Endodermal cell (in vitro differentiated cells): ENCODE measurements at places on chromosomes 16 and 17. TPM values are rescaled to one million over a fixed set of nuclear protein-coding genes. Genes with fewer than 3 reads are reported as not detected.

Gene CCL2
- 23.8 and 24.7 TPM in 2 replicates for total RNA-seq

GRCh38 chr16:17407321-17407720 is 63.4 kb downstream of the XYLT1 start:
- no peak for DNase-seq
- no peaks in the 10 kb centered on the region for H3K36me3 ChIP-seq
- no peaks in the 10 kb centered on the region for H3K27me3 ChIP-seq
- H3K27ac ChIP-seq: no peak overlapping the region
- peaks cover 14% of the 10 kb centered on the region for H3K4me1 ChIP-seq
- H3K4me3 ChIP-seq: no peak overlapping the region

Gene SDR42E1
- total RNA-seq: 0.15 TPM in 1 of 3 replicates, not detected in the others

DNA sequence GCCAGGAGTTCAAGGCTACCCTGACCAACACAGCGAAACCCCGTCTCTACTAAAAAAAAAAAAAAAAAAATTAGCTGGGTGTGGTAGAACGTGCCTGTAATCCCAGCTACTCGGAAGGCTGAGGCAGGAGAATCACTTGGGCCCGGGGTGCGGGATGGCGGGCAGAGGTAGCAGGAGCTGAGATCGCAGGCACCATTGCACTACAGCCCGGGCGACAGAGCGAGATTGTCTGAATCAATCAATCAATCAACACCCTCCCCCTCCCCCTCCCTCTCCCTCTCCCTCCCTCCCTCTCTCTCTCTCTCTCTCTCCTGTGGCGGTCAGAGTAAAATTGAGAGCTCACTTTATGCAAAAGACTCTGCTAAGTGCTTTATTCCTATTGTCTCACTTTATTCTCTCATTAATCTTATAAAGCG is 1.2 kb downstream of the HSDL1 start:
- H3K36me3 ChIP-seq: peaks cover 3% of the 10 kb centered on the region
- peak overlapping the region; percentile 96 for H3K4me3 ChIP-seq
- peak; percentile 68 for DNase-seq
- H3K27ac ChIP-seq: no peak overlapping the region
- peaks cover 20% of the 10 kb centered on the region for H3K27me3 ChIP-seq

Gene KRT10
- total RNA-seq: 22.3 and 24.0 TPM in 2 replicates

- no peak overlapping the region for H3K27ac ChIP-seq
- H3K4me1 ChIP-seq: no peaks in the 10 kb centered on the region
- H3K36me3 ChIP-seq: no peaks in the 10 kb centered on the region
- H3K4me3 ChIP-seq: no peak overlapping the region
- DNase-seq: no peak
These were observed 590.3 kb upstream of the GOT2 start for GRCh38 chr16:59324462-59324861.
